ENCODE measurements at places on chromosomes 3 and 15.

- DNase-seq, result no peak
Observed at GRCh38 chr3:8450618-8451017, 51.0 kb upstream of the LMCD1 start.

DNA sequence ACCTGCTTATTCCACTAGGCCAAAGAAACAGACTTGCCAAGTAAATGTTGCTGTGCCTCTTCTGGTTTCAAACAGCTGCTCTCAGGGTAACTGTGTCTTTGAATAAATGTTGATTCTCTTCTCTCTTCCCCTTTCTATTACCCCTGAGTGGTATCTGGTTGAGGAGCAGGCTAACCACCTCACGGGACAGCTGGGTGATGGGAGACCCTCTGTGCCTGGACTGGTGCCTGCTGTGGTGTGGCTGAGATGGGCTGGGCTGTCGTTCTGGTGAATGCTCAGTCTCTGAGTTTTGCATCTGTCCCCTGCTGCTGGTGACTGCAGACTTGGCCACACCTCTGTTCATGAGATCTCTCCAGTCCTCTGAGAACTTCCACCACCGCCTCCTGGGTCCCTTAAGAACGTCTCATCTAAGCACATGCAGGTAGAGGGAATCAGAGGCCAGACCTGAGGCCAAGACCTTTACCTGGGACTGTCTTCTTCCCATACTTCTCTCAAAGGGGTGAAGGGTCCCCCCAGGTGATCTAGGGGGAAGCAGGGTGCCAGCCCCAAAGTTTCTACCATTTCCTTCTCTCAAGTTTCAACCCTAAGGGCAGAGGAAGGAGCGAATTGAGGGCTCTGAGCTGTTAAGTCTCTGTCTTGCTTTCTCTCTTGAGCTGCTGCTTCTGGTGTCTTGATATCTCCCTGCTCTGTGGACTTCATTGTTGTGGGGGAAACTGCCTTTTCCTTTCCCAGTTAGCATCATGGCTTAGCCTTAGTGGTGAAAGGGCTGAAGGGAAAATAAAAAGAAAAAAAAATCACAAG is 252.9 kb downstream of the EBLN2 start:
- DNase-seq, result no peak

- DNase-seq, result no peak
Observed at GRCh38 chr3:177300842-177301241, 103.6 kb upstream of the TBL1XR1 start.

DNA sequence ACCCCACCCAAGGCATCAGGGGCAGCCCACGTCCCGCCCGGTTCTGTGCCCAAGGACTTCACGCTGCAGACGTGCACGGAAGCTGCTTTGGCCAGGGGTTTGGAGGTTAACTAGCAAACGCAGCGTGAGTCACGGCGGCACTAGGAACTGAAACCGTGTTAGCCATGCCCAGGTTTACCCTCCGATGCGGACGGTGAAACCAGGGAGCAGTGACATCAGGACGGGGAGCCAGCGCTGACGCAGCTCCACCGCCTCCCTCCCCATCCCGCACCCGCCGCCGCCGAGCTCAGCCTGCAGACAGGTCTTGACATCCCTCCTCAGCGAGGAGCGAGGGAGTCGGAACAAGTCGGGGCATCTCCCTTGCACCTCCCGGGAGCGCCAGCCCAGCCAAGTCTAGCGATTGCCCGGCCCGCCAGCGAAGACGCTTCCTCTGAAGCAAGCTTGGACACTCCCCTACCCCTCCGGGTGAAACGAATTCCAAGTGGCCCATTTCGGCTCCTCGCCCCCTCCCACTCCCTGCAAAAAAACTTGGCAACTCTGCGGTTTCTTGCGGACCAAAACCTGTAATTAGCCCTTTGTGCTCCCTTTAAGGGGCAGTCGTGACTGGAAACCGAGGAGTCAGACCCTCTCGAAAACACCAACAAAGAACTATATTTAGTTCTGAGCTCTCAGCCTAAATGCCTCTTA is 1.4 kb upstream of the RAP2B start:
- DNase-seq, result no peak

- DNase-seq, result no peak
Observed at GRCh38 chr3:10444511-10444910, 60.9 kb downstream of the ATP2B2 start.

GRCh38 chr3:159260049-159260662 is 458.3 kb downstream of the MFSD1 start:
- DNase-seq, result no peak

DNA sequence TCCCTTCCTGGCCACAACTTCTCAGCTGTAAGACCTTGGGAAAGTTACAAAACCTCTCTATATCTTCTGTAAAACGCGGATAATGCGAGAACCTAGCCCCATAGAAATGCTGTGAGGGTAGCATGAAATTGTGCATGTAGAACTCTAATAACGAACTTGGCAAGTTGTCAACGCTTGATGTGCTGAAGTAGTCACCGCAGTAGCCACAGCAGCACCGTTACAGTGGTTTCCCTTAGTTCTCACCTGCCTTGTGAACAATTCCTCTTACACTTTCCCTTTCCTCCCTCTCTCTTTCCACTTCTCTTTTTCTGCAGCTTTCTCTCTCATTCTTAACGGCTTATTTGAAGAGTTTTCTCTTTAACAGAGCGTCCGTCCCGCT is 447 bp upstream of the SHQ1 start:
- no peak for DNase-seq

DNA sequence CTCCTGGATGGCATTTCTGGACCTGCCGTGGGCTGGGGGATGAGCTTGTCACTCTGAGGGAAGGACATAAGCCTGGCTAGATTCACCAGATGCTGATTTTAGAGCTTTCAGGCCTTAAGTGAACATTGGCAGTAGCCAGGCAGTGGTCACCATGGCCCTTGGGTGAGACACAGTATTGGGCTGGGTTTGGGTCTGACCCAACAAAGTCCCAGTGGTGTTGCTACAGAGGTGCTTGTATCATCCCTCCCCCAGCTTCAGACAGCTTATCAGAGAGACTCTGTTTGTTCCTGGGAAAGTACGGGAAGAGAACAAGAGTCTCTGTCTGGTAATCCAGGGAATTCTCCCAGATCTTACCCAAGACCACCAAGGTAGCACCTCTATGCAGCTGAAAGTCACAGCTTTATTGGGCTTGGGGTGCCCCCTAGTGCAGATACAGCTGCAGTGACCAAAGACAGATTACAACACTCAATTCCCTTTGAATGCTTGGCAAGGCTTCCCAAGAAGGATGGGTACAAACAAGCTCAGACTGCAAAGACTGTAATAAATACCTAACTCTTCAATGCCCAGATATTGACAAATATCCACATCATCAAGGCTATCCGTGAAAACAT is 9.8 kb upstream of the RUVBL1 start:
- DNase-seq, result no peak

DNA sequence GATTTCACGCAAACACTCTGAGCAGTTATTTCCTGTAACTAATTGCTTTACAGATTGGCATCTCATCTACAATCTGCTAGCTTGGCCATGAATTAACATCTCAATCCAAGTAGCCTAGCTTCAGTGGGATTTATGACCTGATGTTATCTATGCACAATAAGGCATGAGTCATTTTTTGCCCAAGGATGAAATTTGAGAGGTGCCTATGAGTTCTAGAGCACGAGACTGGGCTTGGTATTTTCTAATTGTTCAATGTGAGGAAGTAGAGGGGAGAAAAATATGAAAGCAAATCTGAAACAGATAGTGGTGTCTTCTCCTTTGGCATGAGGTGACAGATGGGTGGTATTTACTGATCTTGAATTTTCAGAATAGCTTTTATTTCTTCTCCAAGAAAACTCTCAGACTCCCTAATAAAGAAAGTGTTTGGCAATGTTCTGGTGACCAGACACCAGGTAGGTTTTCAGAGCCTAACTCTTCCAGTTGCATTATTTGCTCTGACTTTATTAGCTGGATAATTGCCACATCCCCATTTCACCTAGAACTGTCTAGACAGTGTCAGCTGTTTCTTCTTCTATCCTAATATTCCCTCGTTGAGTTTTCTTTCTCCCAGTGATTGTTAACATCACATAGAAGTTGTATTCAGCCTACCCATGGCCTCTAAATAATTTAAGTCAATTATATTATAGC is 301.0 kb upstream of the UMPS start:
- DNase-seq, result no peak

DNA sequence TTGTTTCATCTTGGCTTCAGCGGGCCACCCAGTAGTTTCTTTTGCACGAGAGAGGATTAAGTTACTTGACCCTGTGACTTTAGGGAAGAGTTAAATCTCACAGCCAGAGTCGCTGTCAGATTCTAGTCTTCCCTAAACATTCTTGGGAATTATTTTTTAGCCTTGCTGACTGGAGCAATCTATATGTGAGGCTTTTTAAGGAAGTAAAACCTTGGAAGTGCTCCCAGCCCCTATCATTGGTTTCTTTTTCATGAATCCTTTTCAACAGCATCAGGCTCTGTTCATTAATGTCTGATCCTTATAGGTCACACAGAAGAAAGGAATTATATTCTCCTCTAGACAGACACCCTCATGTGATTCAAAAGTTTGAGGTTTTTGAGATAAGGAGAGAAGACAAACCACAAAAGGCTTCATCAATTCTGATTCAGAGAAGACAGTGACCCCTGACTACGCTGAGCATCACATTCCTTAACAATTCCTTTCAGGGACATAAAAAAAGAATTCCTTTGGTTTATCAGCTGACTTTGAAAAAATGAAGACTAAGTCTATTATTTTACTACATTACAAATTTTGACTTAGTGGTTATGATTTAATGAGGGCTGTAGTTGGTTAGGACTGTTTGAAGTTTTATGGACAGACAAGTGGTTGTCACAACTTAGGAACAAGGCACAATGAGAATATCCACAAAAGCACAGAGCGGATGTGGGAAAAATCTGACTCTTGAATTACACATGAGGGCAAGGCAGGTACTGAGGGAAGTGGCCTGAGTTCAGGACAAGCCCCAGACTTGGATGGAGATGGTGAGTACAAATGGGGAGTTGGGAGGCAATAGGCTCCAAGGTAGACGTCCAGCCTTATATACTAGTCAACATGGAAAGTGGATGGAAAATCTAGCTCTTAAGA is 171.1 kb upstream of the STT3B start:
- DNase-seq, result no peak

- no peak for DNase-seq
Observed at GRCh38 chr3:106542101-106542769, 673.4 kb upstream of the CBLB start.

DNA sequence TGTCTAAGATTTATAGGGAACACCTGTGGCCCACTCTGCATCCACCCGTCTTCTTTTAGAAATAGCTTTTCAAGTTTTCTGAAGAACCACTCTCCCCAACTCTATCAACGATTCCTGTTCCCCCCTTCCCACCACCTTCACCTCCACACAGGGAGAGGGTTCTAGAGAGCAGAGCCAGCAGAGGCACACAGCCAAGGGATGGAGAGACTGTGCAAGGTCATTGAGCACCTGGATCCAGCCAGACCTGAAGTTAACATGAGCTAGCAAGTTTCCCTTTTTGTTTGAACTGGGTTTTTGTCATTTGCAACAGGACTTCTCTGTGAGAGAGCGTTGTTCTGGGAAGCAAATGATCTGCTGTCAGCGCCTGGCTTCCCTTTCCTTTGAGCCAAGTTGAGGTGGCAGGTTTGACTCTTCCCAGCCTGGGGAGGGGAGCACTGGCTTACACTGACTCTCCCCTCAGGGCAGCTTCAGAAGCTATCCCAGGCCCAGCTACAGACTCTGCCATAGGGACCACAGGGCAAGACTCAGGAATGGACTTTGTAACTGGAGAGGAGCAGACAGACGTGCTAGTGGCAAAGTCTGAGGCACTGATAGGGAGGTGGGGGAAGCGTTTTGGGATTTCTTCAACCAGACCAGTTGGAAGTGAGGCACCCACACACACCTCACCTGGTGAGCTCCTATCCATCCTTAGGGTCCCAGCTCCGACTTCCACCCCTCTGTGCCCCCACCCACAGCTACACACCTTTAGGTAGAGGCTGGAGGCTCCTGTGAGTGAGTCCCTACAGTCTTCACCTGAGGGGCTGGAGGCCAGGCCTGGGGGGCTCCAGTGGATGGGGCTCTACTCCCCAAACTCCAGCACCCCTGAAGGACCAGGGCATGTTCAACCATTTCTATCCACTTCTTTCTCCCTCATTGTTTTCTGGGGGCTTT is 19.4 kb upstream of the PLXNA1 start:
- DNase-seq, result no peak

DNA sequence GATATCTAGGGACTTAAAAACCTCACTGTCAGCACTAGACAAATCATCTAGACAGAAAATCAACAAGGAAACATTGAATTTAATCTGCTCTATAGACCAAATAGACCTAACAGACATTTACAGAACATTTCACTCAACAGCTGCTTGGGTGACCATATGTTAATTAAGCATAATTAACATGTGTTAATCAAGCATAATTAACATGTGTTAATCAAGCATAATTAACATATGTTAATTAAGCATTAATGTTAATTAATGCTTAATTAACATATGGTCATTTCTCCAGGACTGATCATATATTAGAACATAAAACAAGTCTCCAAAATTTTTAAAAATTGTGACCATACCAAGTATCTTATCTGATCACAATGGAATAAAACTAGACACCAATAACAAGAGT is 137.3 kb upstream of the MME start:
- DNase-seq, result no peak

DNA sequence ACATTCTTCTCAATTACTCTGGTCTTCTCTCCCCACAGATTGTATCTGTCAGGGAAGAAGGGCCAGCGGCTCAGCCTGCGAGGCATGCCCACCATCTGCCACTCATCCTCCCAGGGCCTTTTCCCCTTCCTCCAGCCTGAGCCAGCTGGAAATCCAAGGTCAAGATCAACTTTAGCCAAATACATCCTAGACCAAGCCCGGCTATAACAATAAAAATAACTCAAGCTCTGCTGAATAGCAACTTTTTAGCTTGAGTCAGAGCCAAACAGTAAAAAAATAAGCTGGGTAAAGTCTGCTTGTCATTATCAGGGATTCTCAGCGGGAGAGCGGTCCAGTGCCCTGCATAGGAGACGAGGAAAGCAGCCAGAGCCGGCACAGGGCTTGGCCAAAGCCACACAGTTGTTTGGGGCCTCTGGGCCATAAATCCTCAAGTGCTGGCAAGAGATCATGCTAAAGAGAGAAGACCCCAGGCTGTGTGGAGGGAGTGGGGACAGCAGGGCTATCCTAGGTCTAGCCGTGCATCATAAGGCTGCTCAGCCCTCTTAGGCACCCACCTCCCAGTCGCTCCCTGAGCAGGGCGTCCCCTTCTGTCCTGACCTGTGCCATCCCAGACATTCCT is 76.2 kb upstream of the HERC1 start:
- DNase-seq, result no peak

DNA sequence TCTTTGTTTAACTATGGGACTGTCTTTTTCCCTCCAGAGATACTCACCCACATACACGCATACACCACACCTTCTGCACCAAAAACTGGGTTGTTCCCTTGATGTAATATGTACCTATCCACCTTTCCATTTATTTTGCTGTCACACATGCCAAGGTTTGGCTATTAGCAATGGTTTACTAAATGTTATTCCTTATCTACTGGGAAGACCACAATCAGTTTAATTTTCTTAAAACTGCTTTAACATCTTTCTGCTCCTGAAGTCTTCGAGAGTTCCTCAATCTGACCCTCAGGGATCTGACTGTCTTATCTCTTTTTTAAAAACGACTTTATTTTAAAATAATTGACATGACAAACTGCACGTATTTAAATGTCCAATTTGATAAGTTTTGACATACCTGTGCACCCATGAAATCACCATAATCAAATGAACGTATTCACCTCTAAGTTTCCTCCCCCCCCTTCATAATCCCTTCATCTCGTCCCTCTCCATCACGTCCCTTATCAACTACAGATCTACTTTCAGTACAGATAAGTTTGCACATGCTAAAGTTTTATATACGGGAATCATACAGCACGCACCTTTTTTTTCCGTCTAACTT is 805 bp upstream of the TRPM7 start:
- DNase-seq, result no peak

GRCh38 chr3:106018929-106019550 is 150.2 kb upstream of the CBLB start:
- no peak for DNase-seq
